Omental fat pad (tissue), 4 donors: ENCODE measurements at places on chromosomes 4 and X. TPM values are rescaled to one million over a fixed set of nuclear protein-coding genes. Genes with fewer than 3 reads are reported as not detected.

Gene NELFA
- 8.2 TPM for total RNA-seq

Gene SHISA3
- 2.3 TPM for total RNA-seq

Gene FAM149A
- total RNA-seq: 7.7 TPM

Gene MAGEA9B
- total RNA-seq: not detected

Gene SPON2
- 30.8 TPM for total RNA-seq

Gene EMD
- total RNA-seq: 48.8 TPM

Gene ERAS
- not detected for total RNA-seq

Gene NEUROG2
- total RNA-seq: not detected

Gene HELT
- total RNA-seq: not detected

Gene BST1
- 23.1 TPM for total RNA-seq

Gene CYLC1
- total RNA-seq: not detected

Gene P2RY8
- total RNA-seq: 5.5 TPM

Gene PGAM4
- total RNA-seq: not detected

Gene SPACA5
- total RNA-seq: not detected

Gene JAKMIP1
- 0.48 TPM for total RNA-seq

Gene UGT2B17
- not detected for total RNA-seq

Gene MAGEB4
- not detected for total RNA-seq

Gene ACOX3
- total RNA-seq: 21.6 TPM
